RWPE2 (cell line): ENCODE measurements at places on chromosomes 2 and 18.

DNA sequence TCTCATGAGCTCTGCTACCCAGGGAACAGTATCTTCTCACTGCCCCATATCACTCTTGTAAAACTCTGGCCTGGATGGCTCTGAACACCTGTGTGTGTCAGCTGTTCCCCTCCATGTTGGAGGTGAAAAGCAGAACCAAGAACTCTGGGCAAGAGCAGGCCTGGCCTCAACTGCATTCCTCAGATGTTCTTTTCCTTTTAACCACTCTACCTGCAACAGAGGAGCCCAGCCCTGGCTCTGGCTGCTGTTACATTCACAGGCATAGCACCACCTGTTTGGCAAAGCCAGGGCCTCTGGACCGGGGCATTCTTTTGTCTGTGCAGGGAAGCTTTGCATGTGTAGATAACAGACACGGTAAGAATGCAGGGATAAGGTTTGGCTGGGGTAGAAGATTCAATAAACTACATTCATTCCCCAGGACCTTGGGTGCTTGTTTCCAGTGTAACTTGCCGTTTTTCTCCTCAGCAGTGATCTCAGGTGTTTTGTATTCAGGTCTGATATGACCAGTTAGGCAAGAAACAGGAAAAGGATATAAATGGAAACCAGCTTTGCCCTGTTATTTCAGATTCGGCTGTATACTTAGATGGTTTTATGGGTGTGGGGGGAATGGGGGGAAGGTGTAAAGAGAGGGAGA, 95.1 kb downstream of the SPTBN1 start:
- no peak for DNase-seq

DNA sequence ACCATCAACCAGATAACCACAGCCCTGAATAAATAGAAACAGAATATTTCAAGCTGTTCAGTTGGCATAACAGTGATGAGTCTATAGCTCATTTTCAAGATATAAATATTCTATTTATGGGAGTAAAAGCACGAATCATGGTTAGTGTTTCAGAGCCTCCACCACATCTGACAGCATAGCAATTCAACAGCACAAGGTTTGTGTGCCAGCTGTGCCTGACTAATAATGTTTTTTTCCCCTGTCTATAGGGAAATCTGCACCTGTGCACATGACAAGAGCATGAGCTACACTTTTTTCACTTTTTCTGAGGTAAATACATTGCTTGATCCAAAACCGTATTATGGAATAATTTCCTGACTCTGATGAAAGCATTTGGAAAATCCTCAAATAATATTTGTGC, 251.3 kb downstream of the RPIA start:
- DNase-seq: no peak

GRCh38 chr2:161036926-161037325, 123.3 kb upstream of the TANK start:
- no peak for DNase-seq

- no peak for DNase-seq
Measured at GRCh38 chr2:54275541-54275940, 19.5 kb upstream of the TSPYL6 start.

- no peak for DNase-seq
Measured at GRCh38 chr18:75959150-75959549, 531.6 kb upstream of the SMIM21 start.

GRCh38 chr18:41484069-41484468, 471.0 kb upstream of the PIK3C3 start:
- no peak for DNase-seq

GRCh38 chr2:120598416-120598815, 137.3 kb upstream of the GLI2 start:
- no peak for DNase-seq

- no peak for DNase-seq
Measured at GRCh38 chr2:60794271-60794863, 38.3 kb downstream of the PAPOLG start.

DNA sequence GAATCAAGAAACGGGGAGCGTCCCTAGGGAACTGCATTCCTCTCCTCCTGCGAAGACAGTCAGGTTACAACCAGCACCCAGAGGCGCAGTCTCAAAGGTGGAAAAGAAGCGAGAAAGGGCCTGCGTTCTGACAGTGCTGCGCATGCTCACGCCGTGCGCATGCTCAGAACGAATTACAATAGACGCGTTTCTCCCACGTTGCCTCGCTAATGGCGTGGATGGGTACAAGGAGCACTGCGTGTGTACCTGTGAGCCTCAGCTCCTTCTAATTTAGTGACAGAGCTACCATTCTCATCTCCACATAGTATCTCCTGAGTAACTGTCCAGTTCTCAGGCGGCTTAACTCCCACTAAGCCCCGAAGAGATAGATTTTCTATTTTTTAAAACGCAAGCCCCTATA, 448.8 kb downstream of the TXNL1 start:
- no peak for DNase-seq

DNA sequence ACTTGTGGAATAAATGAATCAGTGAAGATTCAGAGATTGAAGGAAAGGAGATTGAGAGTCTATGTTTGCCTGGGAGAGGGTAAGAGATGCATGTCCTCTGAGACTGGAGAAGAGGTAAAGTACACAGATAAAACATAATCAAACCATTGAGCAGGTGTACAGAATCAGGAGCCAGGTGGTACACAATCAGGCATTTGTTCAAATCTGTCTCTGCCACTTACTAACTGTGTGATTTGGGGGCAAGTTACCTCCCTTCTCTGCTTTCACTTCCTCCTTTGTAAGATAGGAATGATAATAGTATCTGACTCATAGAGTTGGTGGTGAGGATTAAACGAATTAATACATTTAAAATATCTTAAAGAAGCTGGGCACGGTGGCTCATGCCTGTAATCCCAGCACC, 94.0 kb downstream of the CDK15 start:
- no peak for DNase-seq

GRCh38 chr2:190927301-190927700, 46.7 kb downstream of the GLS start:
- no peak for DNase-seq

GRCh38 chr2:120630031-120630701, 105.5 kb upstream of the GLI2 start:
- no peak for DNase-seq

GRCh38 chr18:1487457-1487856, 582.8 kb downstream of the ADCYAP1 start:
- DNase-seq: no peak

- no peak for DNase-seq
Measured at GRCh38 chr2:177604271-177605065, 211.9 kb downstream of the AGPS start.

DNA sequence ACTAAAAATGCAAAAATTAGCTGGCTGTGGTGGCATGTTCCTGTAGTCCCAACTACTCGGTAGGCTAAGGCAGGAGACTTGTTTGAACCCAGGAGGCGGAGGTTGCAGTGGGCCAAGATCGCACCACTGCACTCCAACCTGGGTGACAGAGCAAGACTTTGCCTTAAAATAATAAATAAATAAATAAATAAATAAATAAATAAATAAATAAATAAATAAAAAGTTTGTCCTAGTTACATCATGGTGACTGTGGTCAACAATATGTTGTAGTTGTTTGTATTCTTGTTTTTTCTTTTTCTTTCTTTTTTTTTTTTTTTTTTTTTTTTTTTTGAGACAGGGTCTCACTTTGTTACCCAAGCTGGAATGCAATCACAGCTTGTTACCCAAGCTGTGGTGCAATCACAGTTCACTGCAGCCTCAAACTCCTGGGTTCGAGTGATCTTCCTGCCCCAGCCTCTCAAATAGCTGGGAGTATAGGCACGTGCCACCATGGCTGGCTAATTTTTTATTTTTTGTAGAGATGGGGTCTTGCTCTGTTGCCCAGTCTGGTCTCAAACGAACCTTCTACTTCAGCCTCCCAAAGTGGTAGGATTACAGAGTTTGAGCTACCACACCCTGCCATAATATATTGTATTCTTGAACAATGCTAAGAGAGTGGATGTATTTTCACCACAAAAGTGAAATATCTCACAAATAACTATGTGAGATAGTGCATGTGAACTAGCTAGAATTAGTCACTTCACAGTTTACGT, 185.0 kb downstream of the PHLPP1 start:
- no peak for DNase-seq

GRCh38 chr18:457140-457519, 43.4 kb downstream of the COLEC12 start:
- DNase-seq: no peak

DNA sequence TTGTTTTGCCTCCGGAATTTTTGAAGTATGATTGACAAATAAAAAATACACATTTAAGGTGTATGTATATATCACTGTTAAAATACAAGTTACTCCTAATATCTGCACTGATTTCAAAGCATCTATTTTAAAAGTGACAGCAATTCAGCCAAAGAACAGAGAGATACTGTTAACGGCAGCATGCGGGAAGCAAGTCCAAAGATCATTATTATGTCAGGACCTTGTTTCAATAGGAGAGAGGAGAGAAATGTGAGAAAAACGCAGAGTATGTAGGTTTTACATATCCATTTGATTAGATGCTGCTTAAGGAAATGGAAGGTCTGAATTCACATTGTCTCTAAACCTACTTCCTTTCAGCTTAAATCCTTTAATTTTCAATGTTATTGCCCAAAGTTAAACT, 545.5 kb upstream of the SLC8A1 start:
- DNase-seq: no peak

DNA sequence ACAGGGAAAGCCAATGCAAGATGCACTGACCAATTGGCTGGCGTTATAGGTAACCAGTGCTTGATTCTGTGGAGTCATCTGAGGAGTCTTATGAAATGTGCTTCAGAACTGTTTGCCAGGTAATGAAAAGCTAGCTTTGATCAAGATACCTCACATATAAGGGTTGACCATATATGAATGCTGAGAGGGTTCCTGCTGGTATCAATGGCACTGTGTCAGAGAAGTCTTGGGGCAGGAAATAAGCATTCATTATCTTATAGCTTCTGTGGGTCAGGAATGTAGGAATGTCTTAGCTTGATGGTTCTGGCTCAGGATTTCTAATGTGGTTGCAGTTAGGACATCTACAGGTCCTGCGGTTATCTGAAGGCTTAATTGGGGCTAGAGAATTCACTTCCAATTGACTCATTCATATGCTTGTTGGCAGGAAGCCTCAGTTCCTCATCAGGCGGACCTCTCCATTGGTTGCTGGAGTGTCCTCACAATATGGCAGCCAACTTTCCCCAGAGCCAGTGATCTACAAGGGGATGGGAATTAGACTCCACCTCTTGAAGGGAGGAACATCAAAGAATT, 22.1 kb upstream of the TCF7L1 start:
- DNase-seq: no peak

GRCh38 chr2:227164763-227165291, 403 bp downstream of the COL4A3 start:
- peak; percentile 31 for DNase-seq

DNA sequence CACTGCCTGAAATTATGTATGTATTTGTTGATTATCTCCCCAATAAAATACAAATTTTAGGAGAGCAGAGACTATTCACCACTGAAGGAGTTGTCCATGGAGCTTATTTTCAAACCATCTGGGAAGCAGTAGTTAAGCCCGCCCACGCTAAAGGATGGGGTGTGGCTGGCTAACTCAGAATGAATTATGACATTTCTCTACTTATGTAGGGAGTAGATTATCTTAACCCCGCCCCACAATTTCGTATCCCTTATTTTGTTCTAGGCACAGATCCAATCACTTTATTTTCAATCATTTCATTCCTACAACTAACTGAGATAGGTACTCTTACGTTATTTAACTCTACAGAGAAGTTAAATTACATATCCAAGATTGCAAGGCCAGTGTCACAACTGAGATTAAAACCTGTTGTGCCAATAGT, 1.4 kb upstream of the LAPTM4A start:
- peak; percentile 75 for DNase-seq

GRCh38 chr2:30475542-30475941, 28.5 kb downstream of the LCLAT1 start:
- no peak for DNase-seq

GRCh38 chr2:25043241-25043867, 1.5 kb downstream of the EFR3B start:
- no peak for DNase-seq
